GM23248 (cell line): ENCODE measurements at places on chromosomes 7 and 10. TPM values are rescaled to one million over a fixed set of nuclear protein-coding genes. Genes with fewer than 3 reads are reported as not detected.

DNA sequence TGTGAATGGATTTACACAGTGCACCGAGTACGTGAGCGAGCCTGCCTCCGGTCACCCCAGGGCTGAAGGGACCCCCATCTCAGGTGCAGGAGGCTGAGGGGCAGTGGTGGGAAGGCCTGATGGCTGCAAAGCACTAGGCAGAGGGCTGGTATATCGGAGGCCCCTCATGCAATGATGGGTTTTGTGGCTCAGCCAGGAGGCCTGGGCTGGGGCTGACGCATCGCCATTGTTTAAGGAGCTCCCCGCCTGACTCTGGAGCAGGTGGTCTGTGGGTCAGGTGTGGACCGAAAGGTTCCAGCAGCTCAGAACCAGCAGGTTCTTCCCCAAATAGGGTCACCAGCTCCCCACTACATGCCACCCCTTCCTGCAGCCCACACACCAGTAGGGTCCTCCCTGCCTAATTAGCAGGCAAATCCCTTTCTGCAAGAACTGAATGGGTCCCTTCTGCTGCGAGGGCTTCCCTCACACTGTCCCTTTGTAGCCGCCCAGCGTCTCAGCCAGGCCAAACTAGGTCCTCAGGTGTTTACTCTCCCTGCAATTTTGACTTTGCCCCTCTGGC is 33.0 kb downstream of the OAT start:
- no peak for DNase-seq

GRCh38 chr7:102981451-102981850 is 68.7 kb downstream of the LRRC17 start:
- no peak for DNase-seq

Gene CDK14
- total RNA-seq, result 21.2 and 24.9 TPM in 2 replicates

GRCh38 chr7:158005531-158005930 is 582.1 kb downstream of the PTPRN2 start:
- no peak for DNase-seq

- DNase-seq, result no peak
These were observed 36.9 kb downstream of the STK32C start for GRCh38 chr10:132270721-132271457.

Gene MYH16
- total RNA-seq, result not detected in 2 replicates

Gene CH25H
- 25.2 and 34.9 TPM in 2 replicates for total RNA-seq

Gene FAM237B
- total RNA-seq, result not detected in 2 replicates

Gene GNG11
- 22.5 and 25.9 TPM in 2 replicates for total RNA-seq
